ENCODE measurements at places on chromosomes 4 and X. TPM values are rescaled to one million over a fixed set of nuclear protein-coding genes. Genes with fewer than 3 reads are reported as not detected.

The TCEAL3 gene
- total RNA-seq: 21.4 TPM

The SLC16A2 gene
- total RNA-seq: 13.9 TPM

The SPATA4 gene
- not detected for total RNA-seq

GRCh38 chr4:16035843-16036242 is 48.0 kb downstream of the PROM1 start:
- no peak for DNase-seq

GRCh38 chr4:83589279-83589678 is 53.4 kb downstream of the GPAT3 start:
- no peak for DNase-seq

GRCh38 chrX:68059469-68059868 is 373.8 kb downstream of the OPHN1 start:
- DNase-seq: no peak

GRCh38 chr4:5842456-5842855 is 50.4 kb downstream of the CRMP1 start:
- DNase-seq: no peak

All from mesenteric fat pad (tissue), 1 donor.